Mesenteric fat pad (tissue), 1 donor: ENCODE measurements at places on chromosomes 6 and 20.

- no peak for DNase-seq
These were observed 96.2 kb downstream of the SESN1 start for GRCh38 chr6:108998485-108998884.

- no peak for DNase-seq
These were observed 116.6 kb downstream of the ZFAND3 start for GRCh38 chr6:37936150-37936549.

DNA sequence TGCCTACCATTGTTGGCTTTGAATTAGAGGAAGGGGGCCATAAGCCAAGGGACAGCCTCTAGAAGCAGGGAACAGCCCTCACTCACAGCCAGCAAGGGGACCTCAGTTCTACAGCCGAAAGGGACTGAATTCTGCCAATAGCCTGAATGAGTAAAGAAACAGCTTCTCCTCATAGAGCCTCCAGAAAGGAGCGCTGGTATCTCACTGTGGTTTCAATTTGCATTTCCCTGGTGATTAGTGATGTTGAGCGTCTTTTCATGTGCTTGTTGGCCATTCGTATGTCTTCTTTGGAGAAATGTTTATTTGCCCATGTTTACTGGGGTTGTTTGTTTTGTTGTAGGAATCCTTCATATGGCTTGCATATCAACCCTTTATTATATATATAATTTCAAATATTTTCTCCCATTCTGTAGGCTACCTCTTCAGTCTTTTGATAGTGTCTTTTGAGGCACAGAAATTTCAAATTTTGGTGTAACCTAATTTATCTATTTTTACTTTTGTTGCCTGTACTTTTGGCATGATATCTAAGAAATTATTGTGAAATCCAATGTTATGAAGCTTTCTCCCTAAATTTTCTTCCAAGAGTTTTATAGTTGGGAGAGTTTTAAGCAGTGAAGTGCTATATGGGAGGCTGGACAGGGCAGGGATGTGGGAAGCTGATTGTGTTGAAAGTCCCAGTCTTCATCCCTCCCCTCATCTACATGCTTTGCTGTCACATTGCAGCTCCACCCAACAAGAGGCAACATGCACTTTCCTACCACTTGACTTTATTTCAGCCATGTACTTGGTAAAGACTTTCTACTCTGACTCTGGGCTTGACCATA is 82.3 kb upstream of the SHLD1 start:
- no peak for DNase-seq

DNA sequence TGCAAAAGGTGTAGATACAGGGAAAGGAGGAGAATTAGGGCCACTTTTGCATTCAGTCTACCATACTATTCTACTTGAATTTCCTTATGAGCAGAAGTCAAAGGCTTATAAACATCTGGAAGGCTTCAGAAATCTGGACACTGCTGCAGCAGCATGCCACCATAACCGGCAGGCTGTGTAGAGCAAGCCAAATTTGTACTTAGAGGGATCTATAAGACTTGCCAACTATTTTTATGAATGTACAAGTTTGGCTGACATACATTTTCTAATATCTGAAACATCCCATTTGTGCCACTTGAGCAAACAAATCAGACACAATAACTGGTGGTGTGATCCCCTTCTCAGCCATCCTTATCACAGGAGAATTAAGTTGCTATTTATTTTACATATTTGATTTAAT is 14.0 kb upstream of the PLCB1 start:
- no peak for DNase-seq

DNA sequence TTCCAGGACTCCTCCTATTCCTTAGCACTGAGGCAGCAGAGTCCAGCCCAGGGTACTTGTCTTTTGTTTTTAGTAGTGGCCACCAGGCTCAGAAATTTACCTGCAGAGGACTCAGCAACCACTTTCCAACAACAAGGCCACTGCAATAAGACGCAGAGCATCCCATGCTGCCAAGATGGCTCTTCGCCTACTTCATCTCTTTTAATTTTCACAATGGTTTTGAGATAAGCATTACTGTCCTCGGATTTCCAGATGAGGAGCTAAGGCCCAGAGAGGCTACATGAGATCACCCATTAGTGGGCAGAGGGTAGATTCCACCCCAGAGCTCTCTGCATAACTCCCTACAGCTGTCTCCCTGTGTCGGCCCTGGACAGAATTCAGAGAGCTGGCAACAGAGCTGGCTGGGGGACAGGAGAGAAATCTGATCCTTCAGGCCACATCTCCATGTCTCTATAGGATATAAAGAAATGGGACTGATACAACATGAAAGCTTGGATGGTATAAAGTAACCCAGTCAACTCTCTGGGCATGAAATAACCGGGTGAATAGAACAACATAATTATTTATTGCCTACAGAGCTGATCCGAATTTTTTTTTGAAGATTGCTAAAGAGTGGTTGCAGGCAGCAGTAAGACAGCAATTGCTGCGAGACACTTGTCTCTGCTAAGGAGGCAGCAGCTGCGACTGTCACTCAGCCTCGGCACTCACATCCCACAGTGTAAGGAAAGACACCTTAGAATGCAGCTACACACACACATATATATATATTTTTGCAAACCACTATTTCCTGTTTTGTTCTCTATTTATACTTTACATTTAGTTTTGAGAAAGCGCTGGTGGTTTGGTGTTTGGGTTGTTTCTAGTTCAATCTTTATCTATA is 37.2 kb downstream of the SCML4 start:
- DNase-seq, result no peak

- DNase-seq, result no peak
These were observed 147.9 kb downstream of the SOX4 start for GRCh38 chr6:21741221-21742109.

DNA sequence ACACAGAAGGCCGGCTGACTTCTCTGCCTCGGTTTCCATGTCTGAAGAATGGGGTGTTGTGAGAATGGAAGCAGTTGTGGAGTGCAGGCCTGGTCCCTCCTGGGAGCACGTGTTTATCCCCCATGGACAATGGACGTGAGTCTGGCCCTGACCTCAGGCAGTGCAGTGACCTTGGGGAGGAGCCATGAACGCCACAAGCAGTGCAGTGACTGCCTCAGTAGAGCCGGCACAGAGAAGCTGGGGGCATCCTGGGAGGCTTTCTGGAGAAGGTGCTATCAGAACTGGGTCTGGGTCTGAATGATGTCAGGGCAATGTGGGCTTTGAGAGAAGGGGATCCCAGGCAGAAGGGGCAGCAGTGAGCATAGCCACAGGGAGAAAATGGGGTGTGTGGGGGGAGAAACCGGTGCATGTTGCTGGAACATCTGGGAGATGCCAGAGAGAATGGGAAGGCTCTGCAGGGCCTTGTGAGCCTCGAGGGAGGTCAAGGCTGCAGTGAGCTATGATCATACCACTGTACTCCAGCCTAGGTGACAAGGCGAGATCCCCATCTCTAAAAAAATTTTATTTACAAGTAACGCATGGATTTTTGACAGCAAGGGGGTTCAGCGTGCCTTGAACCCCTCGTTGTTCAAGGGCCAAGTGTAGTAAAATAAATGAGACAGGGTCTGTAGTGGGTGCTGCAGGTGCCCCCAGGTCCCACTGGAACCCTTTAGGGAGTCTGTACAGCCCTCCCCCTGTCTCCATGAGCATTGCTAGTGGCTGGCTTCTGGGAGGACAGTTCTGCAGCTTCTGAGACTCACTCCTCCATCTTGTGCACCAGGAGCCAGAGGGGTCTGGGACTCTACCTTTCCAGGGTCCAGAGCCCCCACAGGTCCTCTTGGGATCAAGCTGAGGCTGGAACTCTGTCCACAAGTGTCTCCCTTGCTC is 27.0 kb upstream of the ZBP1 start:
- DNase-seq, result peak; percentile 73
